CD4-positive, alpha-beta T cell treated with Interleukin-6 for 4 hours (primary cell): ENCODE measurements at places on chromosomes 1 and 21.

GRCh38 chr1:200967693-200968468, 55.6 kb downstream of the KIF21B start:
- DNase-seq = no peak

DNA sequence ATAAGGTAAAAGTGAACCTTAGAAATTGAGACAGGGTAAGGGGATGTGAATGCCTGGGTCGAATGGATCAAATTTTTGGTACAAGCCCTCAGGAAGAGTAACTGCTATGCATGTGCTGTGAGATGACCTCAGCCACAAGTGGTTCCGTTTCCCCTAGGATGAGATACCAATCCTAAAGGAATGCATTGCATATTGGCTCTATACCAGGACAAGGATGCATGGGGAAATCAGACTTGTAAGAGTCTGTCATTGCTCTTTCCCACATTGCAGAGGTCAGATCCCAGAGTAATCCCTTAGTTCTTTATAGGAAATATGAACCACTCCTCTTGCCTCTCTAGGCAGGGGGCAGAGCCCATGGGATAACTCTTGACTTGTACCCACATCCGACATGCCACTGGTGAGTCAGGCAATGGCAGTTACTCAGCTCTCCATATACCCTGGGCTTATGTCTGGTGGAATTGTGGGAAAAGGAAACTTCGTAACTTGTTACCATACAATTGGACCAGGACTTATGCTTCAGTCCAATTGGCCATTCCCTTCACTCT, 428.3 kb upstream of the ZRANB2 start:
- no peak for DNase-seq

- DNase-seq = no peak
Measured at GRCh38 chr1:116741836-116742565, 12.2 kb upstream of the CD2 start.

DNA sequence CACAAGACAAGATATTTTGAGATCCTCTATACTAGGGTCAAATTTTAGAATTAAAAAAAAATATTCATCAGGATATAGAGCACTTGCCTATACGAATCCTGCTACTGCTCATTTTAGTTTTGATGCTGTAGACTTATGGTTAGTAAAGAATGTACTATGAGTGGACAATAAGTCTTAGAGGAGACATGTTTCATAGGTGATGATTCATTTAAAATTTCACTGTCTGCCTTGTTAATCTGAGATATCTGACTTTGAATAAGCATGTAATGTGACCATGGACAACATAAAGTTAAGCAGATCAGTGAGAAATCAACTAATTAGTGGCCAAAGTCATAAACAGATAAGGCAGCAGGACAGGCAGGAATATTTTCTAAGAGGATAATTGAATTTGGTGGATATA, 106.8 kb upstream of the HP1BP3 start:
- no peak for DNase-seq

DNA sequence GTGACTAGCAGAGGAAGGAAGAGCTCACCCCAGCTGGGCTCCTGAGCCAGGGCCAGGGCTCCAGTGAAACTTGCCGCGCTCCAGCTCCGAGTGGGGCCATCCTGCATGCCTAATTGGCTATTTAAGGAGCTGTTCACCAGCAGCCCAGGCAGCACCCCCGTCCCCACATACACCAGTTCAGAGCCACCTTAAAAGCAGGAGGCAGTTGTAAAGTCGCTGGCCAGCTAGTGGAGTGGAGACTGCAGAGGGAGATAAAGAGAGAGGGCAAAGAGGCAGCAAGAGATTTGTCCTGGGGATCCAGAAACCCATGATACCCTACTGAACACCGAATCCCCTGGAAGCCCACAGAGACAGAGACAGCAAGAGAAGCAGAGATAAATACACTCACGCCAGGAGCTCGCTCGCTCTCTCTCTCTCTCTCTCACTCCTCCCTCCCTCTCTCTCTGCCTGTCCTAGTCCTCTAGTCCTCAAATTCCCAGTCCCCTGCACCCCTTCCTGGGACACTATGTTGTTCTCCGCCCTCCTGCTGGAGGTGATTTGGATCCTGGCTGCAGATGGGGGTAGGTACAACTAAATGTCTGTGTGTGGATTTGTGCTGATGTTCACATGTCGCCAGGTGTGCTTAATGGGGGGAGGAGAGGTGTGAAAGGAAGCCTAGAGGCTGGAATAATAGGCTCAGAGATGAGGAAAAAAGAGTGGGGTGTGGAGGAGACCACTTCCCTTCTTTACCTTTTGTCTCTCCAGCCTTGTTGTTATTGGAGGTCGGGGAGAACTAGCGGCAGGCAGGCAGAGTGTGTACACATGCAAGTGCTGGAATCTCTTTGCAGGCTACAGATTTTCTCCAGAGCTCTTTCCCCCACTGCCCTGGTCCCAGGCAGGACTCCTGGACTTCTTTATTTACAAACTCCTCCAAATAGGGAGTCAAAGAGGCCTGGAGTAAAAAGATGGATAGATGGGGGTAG, at the start of gene CA14:
TSS of gene CA14 (plus strand) at position 151 of the 962 bp plus-strand sequence. CDS start at position 506, 355 bp downstream.
- no peak for DNase-seq

GRCh38 chr1:158122833-158123388, 57.8 kb upstream of the CD1D start:
- no peak for DNase-seq

DNA sequence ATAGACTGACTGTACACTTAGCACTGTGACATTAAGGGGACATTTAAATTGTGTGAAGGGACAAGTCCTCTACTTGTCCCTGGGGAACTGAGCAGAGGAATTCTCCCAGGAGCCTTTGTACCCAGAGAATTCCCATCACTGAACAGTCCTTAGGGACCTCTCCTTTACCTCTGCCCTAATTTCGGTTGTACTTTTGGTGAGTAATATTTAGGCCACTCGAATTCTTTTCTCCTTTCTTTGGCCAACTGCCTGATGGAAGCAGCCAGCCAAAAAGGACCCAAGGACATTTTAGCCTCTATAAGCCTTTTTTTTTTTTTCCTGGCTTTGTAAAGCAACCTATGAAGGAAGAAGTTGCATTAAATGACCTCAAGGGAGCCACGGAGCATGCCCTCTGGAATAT, 71.5 kb downstream of the NR5A2 start:
- no peak for DNase-seq

- no peak for DNase-seq
Measured at GRCh38 chr1:184025242-184025675, 12.3 kb downstream of the COLGALT2 start.

DNA sequence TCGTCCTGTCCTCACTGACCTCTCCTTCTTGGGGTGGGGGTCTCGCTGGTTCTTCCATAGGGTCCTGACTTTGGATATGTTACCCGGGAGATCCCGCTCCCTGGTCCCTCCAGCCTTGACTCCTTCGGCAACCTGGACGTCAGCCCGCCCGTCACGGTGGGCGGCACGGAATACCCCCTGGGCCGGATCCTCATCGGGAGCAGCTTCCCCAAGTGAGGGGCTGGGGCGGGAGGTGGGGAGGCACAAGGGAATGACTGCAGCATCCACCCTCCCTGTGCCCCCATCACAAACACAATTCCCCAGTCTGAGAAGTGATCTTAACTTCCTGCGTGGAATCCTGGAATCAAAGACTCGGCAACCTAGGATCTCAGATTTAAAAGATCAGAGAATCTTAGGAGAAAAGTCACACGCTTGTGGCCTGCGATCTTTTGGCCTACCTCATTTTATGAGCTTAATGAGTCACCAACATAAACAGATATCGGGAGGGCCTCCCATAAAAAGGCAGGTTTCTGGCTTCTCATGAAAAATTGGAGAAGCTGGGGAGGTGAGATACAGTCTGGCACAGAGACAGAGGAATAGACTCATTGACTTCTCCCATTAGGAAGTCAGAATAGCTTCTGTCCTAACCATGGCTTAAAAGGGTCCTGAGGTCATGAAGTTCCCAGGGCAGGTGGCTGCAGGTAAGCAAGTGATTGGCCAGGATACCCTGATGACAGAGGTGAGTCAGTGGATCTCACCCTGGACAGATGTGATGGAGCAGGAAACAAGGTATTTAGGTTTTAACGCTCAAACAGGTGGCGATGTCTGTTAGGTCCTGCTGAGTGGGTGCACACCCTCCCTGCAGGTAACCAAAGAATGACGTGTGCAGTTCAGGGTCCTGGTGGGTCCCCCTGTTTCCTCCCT, 15.9 kb upstream of the PADI3 start:
- no peak for DNase-seq
